ENCODE measurements at places on chromosomes 7 and 10.

DNA sequence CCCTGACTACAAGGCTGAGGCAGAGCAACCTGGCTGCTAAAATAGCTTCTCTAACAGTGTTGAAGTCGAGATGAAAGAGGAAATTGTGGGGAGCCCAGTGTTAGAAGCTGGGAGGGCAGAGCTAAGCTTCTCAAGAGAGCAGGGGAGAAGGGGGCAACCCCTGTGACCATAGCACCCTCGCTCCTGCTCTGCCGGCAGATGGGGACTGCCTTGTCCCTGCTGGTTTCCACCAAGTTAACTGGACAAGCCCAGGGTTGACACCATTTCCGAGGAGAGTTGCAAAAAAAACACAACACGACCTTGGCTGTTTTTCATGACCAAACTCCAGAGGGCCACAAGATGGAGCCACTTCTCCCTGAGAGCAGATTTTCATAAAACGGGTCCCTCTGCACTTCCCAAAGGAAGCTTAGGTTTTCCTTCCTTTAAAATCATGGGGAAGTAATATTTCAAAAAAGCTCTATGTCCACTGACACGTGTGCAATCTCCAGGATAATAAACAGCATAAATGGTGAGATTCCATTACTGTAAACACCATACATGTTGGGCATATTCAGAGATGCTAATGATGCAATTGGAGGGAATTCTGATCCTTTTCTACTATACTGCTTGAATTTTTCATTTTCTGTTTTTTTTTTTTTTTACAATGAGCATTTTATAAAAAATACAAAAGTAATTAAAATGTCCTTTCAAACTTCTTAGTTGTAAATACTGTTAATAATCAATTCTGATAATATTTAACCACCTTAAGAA is 140.4 kb downstream of the PIP4K2A start:
- DNase-seq = peak; percentile 53

GRCh38 chr7:155944901-155945300 is 132.6 kb upstream of the SHH start:
- DNase-seq = no peak

- no peak for DNase-seq
These were observed 5.3 kb downstream of the CPXM2 start for GRCh38 chr10:123886292-123886691.

- DNase-seq = peak; percentile 87
These were observed 23.9 kb downstream of the SCD start for GRCh38 chr10:100370714-100371481.

DNA sequence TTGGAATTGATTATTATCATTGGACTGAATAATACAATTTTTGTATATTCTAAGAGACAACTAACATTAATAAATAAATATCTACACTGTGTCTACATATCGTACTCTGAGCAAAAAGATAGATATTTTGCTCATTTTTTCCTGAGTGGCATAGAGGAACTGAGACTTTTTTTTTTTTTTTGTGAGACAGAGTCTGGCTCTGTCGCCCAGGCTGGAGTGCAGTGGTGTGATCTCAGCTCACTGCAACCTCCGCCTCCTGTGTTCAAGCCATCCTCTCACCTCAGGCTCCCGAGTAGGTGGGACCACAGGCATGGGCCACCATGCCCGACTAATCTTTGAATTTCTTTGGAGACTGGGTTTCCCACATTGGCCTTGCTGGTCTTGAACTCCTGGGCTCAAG is 14.0 kb downstream of the KMT2E start:
- DNase-seq = no peak

GRCh38 chr7:25215694-25216335 is 12.5 kb downstream of the NPVF start:
- DNase-seq = no peak
